ACHN (cell line): ENCODE measurements at places on chromosomes 1 and 21.

GRCh38 chr1:12539705-12540579 lies 78.1 kb downstream of the DHRS3 start:
- DNase-seq = no peak

DNA sequence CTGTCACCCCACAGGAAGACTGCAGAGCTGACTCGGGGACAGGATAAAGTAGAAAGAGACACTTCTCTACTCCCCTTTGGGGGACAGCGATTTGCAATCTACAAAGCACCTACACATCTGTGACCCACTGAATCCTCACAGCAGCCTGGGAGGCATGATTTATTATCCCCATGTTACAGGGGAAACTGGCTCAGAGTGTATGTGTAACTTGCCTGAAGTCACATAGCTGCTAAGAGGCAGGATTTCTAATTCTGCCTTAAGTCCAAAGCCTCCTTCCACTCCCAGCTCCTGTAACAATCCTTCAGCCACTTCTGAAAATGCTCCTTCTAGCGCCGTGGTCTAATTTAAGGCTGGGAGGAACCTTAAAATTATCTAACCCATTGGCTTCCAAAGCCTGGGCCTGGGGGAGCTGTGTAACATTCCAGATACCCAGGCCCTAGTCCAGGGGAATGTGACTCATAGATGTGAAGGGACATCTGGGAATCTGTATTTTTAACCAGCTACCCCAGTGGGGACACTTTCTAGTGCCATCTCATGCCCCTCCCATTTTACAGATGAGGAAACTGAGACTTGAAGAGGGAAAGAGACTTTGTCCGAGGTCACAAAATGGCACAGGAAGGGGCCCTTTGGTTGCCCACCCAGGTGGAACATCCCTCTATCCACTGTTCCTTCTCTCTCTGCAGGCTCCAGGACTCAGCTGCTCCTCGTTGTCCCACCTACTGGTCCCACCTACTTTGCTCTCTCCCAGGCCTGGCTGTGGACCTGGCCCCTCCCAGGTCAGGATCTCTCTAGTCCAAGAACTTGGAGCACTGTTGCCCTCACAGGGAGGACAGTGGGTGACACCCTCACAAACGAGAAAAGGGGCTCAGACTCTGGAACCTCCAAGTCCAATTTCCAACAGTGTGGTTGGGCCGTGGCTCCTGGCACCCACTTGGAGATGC lies 48.9 kb downstream of the AHDC1 start:
- no peak for DNase-seq

GRCh38 chr1:196607981-196608380 lies 259 bp downstream of the KCNT2 start:
- DNase-seq = peak; percentile 43

DNA sequence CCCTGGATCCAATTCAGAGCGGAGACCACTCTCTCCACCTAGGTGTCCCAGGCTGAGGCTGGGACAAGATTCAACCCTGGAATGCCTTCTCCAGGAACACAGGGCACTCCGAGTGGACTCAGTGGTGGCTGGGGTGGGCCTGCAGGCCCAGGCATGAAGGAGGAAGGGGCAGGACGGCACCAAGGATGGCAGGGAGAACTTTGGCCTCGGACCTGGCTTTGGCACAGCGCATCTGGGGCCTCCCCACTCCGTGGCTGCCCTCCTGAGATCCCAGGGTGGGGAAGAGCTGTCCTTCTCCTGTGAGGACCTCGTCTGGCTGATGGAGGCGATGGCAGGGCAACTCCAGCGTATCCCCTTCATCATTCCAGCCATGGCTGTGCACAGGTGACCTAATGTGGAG lies 35.6 kb downstream of the DHCR24 start:
- DNase-seq = no peak

GRCh38 chr1:169196161-169196560 lies 89.7 kb downstream of the ATP1B1 start:
- DNase-seq = no peak

- no peak for DNase-seq
Observed at GRCh38 chr1:219092206-219092605, 81.5 kb upstream of the LYPLAL1 start.
